Esophagus squamous epithelium (tissue), 5 donors: ENCODE measurements at places on chromosomes 1 and 21.

DNA sequence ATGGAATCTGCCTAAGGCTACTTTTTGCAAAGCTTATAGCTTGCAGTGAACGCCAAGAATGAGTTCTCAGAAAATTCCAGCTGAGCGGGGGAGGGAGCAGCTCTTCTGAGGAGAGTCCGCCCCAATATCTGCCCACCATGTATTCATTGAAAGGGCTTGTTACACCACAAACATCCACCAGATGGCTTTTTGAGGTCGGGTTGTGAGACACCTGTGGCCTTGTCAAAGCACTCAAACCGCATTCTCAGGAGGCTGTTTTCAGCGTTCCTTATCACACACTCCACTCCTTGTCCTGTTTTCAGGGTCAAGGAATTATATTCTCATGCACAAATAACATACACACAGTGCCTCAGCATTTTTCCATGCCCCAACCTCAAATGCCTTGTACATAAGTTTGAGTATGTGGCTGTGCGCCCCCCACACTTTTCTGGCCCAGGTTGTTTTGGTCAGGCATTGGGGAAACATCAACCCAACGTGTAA is 3.9 kb upstream of the C4BPB start:
- no peak for DNase-seq

DNA sequence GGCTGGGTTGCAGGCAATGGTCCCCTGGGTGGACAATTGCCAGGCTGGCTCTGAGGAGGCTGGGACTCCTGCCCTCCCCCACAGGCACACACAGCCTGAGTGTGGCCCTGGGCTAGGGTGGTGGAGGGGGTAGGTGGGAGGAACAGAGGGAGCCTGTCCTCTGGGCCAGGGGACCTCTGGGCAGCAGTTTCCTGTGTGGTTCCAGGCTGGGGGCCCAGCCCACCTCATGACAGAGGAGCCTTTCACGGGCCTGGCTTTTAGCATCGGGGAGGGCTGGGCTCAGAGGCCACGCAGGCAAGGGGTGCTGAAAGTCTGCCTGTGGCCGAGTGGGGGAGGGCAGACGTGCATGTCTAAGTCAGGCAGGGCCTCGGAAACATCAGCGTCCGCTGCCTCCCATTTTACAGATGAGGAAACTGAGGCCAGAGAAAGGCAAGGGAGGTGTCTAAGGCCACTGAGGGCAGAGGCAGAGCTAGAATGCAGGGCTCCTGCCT is 7.0 kb downstream of the EXTL1 start:
- no peak for DNase-seq

DNA sequence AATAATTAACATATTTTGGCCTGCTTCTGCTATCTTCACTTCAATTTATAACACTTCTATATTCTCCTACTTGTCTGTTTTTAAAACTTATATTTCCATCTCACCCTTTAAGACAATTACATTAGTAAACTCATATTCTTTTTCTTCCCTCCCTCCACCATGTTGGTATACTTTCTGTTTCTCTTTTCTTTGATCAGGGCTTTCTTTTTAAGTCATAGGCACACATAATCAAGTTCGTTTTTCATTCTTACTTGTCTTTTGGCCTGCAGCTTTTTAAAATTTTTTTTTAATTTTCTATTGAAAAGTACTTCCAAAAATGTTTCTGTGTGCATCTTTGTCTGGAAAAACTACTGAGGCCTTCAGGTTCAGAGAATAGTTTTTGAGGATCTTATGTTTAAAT is 2.3 kb downstream of the PYHIN1 start:
- no peak for DNase-seq

DNA sequence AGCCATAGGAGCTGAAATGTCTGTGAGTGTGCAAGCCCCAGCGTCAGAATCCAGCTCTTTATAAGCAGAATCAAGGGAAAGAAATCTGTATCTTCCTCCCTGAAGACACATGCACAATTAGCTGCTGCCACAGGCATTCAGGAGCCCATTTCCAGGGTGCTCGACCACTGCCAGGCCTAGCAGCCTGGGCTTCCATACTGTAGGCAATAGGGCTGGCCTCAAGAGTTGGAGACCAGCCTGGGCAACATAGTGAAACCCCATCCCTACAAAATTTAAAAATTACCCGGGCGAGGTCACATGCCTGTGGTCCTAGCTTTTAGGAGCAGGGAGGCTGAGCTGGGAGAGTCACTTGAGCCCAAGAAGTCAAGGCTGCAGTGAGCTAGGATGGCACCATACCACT is 41.0 kb downstream of the NEK2 start:
- DNase-seq: no peak

- DNase-seq: no peak
Observed at GRCh38 chr1:199629624-199630023, 397.9 kb upstream of the NR5A2 start.

- DNase-seq: no peak
Observed at GRCh38 chr1:11051781-11052511, 4.9 kb upstream of the MASP2 start.

DNA sequence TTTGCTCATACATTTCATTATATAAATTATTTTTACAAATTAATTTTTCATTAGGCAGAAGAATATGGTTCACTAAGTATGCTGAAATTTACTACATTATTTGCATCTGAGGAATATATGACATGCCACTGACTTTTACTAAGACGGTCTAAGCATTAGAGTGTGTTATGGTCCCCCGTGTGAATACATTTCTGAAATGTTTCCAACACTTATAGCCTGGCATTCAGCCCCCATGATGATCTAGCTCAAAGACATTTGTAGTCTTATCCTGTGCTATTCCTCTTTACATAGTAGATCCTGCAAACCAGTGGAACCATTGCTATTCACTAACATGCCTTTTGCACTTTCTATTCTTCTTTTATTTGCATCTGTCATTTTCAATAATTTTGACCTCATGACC is 1878.0 kb downstream of the MRPL39 start:
- DNase-seq: no peak

DNA sequence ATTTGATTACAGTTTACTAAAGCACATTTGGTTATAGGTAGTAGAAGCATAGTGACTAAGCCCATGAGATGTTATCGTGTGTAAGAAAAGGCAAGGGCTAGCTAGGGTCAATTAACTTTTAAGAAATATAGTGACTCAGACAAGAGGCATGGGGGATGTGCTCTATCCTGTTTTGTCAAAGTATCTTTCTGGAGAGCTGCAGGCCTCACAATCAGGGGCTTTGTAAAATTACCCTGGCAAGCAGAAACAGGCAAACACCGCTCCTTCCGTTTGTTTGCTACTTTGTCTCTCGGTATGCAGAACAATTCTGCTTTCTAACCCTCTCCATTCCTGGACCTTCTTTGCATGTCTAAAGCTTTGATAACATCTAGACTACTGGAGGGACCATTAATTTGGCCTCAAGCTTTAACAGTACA is 26.1 kb upstream of the ZNF697 start:
- DNase-seq: no peak

- DNase-seq: no peak
Observed at GRCh38 chr1:45012639-45013278, 705 bp downstream of the UROD start.

DNA sequence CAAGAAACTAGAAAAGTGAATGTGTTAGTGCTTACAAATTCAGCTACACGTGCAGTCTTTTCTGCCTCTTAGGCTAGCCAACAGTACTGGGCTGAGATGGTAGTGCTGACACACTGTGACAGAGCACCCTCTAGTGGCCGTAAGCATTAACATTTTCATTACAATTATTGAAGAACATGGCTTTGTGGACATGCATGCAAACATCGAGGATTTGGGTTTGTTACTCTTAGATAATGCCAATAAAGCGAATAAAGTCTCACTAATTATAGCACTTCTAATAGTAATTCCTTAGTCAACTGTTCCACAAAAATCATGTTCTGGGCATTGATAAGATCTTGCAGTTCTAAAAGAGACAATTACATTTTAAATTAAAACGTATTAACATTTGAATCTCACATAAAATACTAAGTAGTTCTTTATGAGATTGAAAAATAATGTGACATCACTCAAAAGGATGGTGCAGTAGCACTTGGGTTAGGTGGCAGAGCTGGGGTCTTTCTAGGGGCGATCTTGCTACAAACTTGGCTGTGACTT is 47.1 kb downstream of the MYSM1 start:
- no peak for DNase-seq

DNA sequence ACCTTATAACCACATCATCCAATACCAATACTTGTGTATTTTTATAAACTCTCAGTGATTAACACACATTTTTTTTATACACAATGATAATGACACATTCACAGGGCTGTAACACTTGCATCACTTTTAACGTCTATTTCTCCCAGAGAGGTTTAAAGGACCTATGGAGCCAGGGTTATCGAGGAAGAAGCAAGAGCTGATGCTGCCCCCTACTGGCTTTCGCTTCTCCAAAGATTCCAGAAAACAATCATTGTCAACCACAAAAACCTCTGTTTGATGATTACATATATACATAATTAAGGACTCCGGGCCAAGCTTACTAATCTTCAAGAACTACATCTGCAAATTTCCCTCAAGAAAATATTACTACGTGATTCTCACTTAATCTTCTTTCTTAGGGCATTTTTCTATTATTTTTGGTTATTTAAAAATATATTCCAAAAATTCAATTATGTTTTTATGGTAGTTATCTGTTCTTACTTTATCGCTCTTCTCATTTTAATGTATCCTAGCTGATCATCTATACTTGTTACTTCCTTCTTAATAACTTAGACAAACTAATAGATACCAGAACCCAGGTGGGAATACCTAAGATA is 214.5 kb downstream of the VAV3 start:
- no peak for DNase-seq

GRCh38 chr1:152817309-152817708 is 5.5 kb downstream of the LCE1B start:
- no peak for DNase-seq

- DNase-seq: no peak
Observed at GRCh38 chr21:29077651-29078090, 4.2 kb upstream of the CCT8 start.

GRCh38 chr21:32888971-32889370 is 117.4 kb upstream of the PAXBP1 start:
- DNase-seq: no peak

DNA sequence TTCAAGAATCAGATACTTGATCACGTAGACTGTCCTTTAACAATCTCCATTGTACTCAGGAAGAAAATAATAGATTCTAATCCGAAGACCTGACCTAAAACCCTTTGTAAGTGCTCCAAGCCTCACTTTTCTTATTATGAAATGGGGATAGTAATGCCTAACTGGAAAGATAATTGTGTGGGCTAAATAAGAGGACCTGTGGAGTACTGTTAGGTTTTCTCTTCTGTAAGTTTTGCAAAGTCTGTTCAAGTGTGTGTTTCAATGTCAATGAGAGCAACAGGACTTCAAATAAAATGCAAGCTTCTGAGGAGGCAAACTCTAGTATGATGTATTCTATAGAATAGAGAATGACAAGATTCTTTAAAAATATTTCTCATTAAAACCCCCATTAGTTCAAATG is 348.6 kb downstream of the USP25 start:
- no peak for DNase-seq

GRCh38 chr1:243487649-243488227 is 231.9 kb downstream of the SDCCAG8 start:
- no peak for DNase-seq

DNA sequence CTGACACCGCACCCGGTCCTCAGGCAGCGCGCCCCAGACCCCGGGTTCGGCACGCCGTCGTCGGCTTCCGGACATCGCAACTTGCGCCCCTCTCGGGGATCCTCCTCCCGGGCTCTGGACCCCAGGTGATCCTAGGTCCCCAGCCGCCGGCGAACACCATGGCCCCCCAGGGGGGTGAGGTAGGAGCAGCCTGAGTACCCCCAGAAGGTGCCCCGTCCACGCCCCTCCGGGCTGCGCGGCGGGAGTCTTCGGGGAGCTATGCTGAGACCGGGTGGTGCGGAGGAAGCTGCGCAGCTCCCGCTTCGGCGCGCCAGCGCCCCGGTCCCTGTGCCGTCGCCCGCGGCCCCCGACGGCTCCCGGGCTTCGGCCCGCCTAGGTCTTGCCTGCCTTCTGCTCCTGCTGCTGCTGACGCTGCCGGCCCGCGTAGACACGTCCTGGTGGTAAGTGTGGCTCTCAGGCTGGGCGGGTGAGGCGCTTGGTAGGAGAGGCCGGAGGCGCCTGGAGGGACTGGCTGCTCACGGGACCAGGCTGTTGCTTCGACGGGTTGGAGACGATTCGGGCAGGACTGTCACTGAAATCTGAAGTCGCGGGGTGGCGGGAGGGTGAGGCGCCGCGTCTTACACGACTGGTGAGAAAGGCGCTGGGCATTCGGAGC is 367 bp downstream of the WNT2B start:
- no peak for DNase-seq

DNA sequence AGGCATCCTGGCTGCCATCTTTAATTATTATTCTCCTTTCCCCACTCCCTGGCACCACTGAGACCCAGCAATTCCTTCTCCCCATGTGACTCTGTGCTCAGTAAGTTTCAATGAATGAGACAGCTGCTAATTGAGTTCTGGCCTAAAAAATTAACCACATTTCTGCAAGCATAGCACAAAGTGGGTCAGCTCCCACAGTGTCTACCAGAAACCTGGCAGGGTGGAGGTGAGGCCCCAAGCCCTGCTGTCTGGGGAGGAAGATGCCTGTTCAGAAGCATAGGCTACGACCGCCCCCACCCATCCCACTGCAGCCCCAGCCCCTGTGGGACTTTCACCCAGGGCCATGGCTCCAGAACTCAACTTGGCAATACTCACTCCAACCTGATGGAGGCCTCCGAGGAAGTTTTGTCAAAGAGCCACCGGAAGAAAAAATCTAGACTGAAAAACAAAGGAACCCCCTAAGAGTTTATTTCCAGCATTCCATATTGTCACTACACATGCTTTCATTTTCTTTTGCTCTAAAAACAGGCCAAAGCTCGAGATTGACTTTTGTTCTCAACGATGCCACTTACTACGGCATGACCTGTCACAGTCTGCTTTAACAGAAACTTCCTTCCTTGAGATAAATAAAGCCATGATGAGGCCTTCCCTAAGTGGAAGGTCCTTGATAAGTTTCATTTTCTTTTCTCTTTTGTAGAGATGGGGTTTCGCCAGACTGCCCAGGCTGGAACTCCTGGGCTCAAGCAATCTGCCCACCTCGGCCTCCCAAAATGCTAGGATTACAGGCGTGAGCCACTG is 26.5 kb downstream of the TMEM63A start:
- no peak for DNase-seq

DNA sequence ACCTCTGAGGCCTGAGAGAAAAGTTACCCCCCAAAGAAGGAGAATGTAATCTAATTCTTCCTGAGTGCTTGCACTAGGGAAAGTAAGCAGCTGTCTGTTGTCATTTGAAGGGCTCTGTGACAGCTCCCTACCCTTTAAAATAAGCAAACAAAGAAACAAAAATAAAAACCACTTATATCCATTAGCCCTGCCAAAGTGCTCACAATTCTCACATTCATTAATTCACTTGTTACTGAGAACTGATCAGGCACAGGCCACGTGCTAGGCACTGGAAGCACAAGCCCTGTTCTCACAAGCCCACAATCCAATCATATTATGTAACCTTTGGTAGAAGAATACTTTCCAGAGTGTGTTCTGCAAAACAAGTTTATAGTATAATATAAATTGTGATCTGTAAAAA is 199.4 kb downstream of the ZC3H11B start:
- DNase-seq: no peak
